ENCODE measurements at places on chromosomes 7 and 10. TPM values are rescaled to one million over a fixed set of nuclear protein-coding genes. Genes with fewer than 3 reads are reported as not detected.
A peak's percentile ranks its signal among the peaks of the same experiment; 100 is the strongest.

Gene SPRN
- 2.2 TPM for total RNA-seq

Gene COL28A1
- 1.1 TPM for total RNA-seq

Gene MACROH2A2
- 36.5 TPM for total RNA-seq

Gene DPP6
- total RNA-seq, result not detected

Gene VOPP1
- 88.6 TPM for total RNA-seq

DNA sequence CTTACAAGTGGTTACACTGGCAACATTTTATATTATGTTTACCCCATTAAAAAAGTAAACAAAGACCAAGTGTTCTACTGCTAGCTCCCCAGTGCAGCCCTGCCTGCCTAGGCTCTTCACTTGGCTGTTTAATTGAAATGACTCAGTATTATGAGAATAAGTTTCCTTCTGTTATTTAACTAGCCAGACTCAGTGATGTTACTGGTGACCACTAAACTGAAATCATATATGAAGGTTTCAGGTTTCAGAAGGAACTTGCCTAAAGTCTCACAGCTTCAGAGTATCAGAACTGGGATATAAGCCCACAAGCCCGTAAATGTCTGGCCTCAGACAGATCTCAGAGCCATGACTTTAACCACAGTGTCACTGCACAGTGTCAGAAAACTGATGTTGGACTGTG lies 66.8 kb upstream of the EXOC4 start:
- H3K27ac ChIP-seq, result no peak overlapping the region
- H3K4me1 ChIP-seq, result no peaks in the 10 kb centered on the region
- no peaks in the 10 kb centered on the region for H3K36me3 ChIP-seq

DNA sequence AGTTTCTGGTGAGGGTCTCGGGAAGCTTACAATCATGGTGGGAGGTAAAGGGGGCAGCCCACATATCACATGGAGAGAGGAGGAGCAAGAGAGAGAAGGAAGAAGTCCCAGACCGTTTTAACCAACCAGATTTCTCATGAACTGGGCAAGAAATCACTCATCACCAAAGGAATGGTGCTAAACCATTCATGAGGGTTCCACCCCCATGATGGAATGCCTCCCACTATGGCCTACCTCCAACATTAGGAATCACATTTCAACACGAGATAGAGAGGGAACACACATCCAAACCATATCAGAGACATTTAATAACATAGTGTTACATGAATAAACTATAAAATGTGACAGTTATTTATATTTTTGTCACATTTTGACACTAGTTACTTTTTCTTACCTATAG lies 214.8 kb upstream of the MAGI2 start:
- no peaks in the 10 kb centered on the region for H3K4me1 ChIP-seq
- H3K4me3 ChIP-seq, result no peak overlapping the region
- no peaks in the 10 kb centered on the region for H3K27me3 ChIP-seq
- DNase-seq, result no peak

GRCh38 chr10:114239117-114239993 lies at the start of gene VWA2:
VWA2 (plus strand) TSS chr10:114239254; CDS start chr10:114248714, 9,460 bp downstream.
- H3K36me3 ChIP-seq, result no peaks in the 10 kb centered on the region
- no peak within 1 kb of the TSS for H3K27ac ChIP-seq
- peaks cover 78% of the 10 kb centered on the region for H3K27me3 ChIP-seq
- H3K4me1 ChIP-seq, result peaks cover 7% of the 10 kb centered on the region

- peaks cover 3% of the 10 kb centered on the region for H3K4me1 ChIP-seq
- H3K27ac ChIP-seq, result no peak overlapping the region
- no peaks in the 10 kb centered on the region for H3K36me3 ChIP-seq
- peaks cover 44% of the 10 kb centered on the region for H3K27me3 ChIP-seq
- DNase-seq, result no peak
These were observed 1.6 kb upstream of the RAMP3 start for GRCh38 chr7:45155941-45156340.

DNA sequence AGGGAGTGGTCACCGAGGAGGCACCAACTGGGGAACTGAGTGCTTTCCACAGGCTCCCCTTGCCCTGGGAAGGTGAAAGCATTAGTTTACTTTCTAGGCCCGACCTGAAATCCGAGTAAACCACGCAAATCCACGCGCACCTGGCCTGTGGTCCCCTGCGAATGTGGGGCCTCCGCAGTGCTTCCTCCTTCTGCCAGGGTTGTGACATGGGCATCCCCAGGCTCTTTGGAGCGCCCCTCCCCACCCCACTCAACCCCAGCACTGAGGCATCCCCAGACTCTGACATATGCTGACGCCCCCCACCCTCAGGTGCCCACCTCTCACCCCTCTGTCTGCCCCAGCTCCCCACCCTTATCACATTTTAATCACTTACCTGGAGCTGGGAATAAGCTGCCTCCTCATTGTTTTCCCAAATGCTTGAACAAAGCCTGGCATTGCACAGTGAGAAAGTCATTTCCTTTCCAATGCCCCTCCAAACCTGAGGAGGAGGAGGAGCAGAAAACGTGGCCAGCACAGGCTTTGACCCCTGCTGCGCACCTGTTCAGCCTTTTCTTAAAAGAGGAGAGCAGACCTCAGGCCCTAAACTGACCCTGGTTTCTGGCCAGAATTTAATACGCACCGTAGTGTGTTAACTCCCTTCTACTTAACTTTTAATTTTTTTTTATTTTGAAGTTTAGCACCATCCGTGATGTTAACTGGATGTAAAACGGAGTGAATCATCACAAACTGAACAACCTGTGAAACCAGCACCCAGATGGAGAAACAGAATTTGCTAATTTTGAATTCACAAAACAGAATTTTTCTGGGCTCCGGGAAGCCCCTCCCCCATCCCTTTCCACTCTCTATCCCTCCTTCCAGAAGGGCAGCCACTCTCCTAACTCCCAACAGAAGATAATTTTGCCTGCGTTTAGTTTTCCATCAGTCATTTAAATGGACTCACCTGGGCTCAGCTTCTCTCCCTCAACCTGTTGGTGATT lies 129.4 kb downstream of the WDR11 start:
- H3K36me3 ChIP-seq, result no peaks in the 10 kb centered on the region
- DNase-seq, result peak; percentile 21
- no peak overlapping the region for H3K27ac ChIP-seq
- H3K4me1 ChIP-seq, result peaks cover 3% of the 10 kb centered on the region
- peaks cover 44% of the 10 kb centered on the region for H3K27me3 ChIP-seq
- no peak overlapping the region for H3K4me3 ChIP-seq

- no peak for DNase-seq
- H3K4me1 ChIP-seq, result peaks cover 24% of the 10 kb centered on the region
- H3K27ac ChIP-seq, result no peak overlapping the region
- no peaks in the 10 kb centered on the region for H3K27me3 ChIP-seq
These were observed 13.3 kb downstream of the ZRANB1 start for GRCh38 chr10:124955243-124955642.

DNA sequence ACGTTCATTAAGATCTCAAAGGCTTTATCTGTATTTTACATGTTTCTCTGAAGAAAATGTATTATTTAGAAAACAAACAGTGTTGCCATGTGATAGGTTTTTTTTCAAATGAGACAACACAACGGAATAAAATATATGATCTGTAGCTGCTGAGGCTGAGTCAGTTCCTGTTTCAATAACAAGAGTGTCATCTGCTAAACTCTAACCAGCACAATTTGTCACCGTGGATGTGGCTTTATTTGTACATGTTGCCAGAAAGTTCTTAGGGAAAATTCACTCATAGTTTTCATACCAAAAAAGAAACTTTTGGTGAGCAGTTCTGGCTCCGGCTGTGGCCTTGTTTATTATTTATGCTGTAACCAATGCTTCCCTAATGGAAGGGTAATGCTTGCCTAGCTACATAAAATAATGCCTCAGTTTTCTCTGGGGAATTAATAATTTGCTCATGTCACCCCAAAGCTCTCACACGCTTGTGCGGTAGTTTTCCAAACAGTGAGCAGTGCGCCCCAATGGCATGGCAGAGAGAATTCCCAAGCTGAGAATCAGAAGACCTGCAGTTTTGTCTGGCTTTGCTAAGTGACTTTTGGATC lies 20.3 kb upstream of the KLF6 start:
- H3K4me1 ChIP-seq, result no peaks in the 10 kb centered on the region
- no peaks in the 10 kb centered on the region for H3K36me3 ChIP-seq
- peak overlapping the region; percentile 36 for H3K4me3 ChIP-seq

- no peak overlapping the region for H3K27ac ChIP-seq
- no peak overlapping the region for H3K4me3 ChIP-seq
- no peak for DNase-seq
- peaks cover 12% of the 10 kb centered on the region for H3K27me3 ChIP-seq
These were observed 293.9 kb downstream of the C7orf25 start for GRCh38 chr7:42617806-42618457.

GRCh38 chr10:102738692-102739121 lies 5.0 kb upstream of the WBP1L start:
- peaks cover 3% of the 10 kb centered on the region for H3K36me3 ChIP-seq
- no peak overlapping the region for H3K4me3 ChIP-seq
- no peak overlapping the region for H3K27ac ChIP-seq
- H3K4me1 ChIP-seq, result peaks cover 8% of the 10 kb centered on the region

GRCh38 chr10:110268442-110268841 lies 36.3 kb downstream of the SMNDC1 start:
- H3K27ac ChIP-seq, result no peak overlapping the region
- no peaks in the 10 kb centered on the region for H3K27me3 ChIP-seq
- DNase-seq, result no peak
- H3K4me1 ChIP-seq, result peaks cover 26% of the 10 kb centered on the region

GRCh38 chr10:76168437-76168836 lies 737.0 kb downstream of the LRMDA start:
- H3K4me3 ChIP-seq, result no peak overlapping the region
- no peaks in the 10 kb centered on the region for H3K4me1 ChIP-seq
- peaks cover 51% of the 10 kb centered on the region for H3K27me3 ChIP-seq
- H3K27ac ChIP-seq, result no peak overlapping the region
- no peak for DNase-seq

Data from osteocyte (in vitro differentiated cells).